Lung microvascular endothelial cell (primary cell): ENCODE measurements at places on chromosomes 7 and 10. TPM values are rescaled to one million over a fixed set of nuclear protein-coding genes. Genes with fewer than 3 reads are reported as not detected.

Gene PRLHR
- not detected in 2 replicates for total RNA-seq

GRCh38 chr7:158475679-158476052 lies 112.0 kb downstream of the PTPRN2 start:
- DNase-seq = no peak

Gene LBX1
- not detected in 2 replicates for total RNA-seq

GRCh38 chr10:132777441-132777840 lies 8.5 kb downstream of the NKX6-2 start:
- no peak for DNase-seq

Gene SPDYE5
- not detected in 2 replicates for total RNA-seq

GRCh38 chr7:142422621-142423020 lies 164.8 kb upstream of the PRSS58 start:
- no peak for DNase-seq

Gene ZNF425
- 1.5 and 1.8 TPM in 2 replicates for total RNA-seq

DNA sequence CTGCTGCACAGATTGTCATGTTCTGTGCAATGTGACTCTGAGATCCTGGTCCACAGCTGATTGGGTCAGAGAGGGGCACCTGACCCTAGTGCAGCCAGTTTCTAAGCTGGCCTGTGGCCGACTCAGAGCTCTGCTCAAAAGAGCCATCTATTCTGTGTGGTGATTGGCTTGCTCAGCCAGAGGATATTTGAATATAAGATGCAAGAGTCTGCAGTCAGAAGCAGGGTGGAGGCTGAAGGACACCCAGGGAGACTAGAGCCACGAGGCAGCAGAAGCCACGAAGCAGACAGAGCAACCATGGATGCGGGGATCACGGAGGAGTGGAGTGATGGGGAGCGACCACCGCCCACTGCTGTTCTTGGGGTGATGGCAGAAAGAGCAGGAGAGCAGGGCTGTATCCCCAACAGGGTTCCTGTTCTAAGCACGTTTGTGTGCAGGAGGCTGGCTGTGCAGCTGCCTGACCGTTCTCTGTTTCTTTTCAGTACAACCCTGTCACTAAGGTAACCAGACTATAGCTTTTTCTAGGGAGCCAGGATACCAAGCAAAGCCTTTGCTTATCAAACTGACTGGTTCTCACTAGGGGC lies 19.5 kb upstream of the RHEB start:
- DNase-seq = no peak

Gene TMEM176A
- not detected in 2 replicates for total RNA-seq

Gene TIAL1
- total RNA-seq = 10.5 and 18.1 TPM in 2 replicates

Gene POLR2J2
- 0.65 and 2.4 TPM in 2 replicates for total RNA-seq

GRCh38 chr7:11281953-11282352 lies 308.3 kb downstream of the PHF14 start:
- no peak for DNase-seq

- no peak for DNase-seq
Observed at GRCh38 chr10:30833628-30833970, 198.1 kb downstream of the ZNF438 start.

DNA sequence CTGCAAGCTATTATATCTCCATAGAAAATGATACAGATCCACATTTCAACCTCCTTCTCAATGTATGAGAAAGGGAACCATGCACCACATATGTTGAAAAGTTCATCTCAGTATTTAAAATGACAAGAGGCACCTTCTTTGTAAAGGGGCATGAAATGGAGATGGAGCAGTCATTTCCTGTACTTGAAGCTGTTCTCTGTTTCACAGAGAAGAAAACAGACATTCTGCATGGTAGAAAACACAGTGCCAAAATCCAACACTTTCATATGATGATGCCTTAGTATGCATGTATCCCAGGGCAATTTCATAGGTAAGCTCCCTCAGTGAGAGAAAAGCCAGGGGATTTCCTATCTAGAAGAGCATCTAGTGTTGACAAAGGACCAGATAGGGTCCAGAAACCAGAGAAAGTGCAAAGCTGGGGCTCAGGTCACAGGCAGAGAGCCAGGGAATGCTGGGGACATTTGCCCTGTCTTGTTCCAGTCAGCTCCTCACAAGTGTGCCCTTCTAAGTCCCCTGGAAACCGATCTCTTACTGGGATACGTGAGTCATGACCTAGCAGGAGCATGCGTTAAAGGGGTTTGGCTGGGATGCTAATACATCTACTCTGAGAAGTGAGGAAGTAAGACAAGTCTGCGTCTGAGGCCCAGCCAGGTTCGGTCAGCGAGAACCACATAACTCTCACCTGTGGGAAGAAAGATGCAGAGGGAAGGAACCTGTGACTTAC lies 118.7 kb downstream of the ICA1 start:
- DNase-seq = no peak

Gene HTRA1
- 42.7 and 125 TPM in 2 replicates for total RNA-seq

Gene CEP41
- total RNA-seq = 1.6 and 3.1 TPM in 2 replicates

- DNase-seq = no peak
Observed at GRCh38 chr7:117616694-117617093, 136.9 kb downstream of the CFTR start.

- DNase-seq = no peak
Observed at GRCh38 chr10:14532473-14533251, 201.9 kb upstream of the FRMD4A start.

DNA sequence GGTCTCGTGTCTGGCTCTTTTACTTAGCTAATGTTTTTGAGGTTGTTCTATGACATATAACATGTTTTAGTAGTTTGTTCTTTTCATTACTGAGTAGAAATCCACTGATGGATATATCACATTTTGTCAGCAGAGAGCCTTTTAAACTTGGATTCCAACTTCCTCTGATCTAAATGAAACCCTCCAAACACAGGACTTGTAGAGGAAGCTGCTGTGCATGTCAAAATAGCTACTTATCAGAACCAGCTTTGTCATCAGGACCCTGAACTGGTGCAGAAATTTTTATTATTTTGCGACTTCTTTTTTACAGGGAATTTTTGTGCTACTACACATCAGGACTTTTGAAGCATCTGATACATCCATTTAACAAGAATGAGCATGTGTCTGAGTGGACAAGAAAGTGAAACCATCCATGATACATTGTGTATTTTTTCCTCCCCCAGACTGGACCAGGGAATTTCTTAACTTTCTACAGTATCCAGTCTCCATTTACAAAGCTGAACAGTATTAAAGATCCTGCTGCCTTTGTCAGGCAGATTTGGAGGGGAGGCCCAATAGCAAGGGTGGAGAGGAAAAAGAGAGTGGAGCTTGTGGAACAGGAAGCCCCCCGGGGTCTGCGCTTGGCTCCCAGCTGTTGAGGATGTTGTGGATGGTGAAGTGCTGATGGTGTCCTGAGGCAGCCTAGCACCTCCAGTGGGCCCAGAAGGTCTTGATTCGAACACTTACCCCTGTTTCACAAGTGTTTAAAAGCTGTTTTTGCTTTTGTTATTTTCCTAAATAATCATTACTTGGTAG lies 29.3 kb upstream of the MTPAP start:
- no peak for DNase-seq

GRCh38 chr10:23914641-23915040 lies 294.3 kb upstream of the KIAA1217 start:
- peak; percentile 14 for DNase-seq

Gene HSPA12A
- 0.44 and 0.79 TPM in 2 replicates for total RNA-seq

DNA sequence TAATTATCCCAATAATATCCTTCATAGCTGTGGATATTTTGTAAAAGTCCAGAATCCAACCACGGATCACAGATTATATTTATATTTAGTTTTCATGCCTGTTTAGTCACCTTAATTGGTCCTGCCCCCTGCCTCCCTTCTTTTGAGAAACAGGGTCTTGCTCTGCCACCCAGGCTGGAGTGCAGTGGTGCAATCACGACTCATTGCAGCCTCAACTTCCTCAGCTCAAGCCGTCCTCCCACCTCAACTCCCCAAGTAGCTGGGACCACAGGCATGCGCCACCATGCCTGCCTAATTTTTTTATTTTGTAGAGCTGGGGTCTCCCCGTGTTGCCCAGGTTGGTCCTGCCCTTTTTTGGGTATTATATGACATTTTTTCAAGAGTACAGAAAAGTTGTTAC lies 129.4 kb downstream of the KAT6B start:
- no peak for DNase-seq

DNA sequence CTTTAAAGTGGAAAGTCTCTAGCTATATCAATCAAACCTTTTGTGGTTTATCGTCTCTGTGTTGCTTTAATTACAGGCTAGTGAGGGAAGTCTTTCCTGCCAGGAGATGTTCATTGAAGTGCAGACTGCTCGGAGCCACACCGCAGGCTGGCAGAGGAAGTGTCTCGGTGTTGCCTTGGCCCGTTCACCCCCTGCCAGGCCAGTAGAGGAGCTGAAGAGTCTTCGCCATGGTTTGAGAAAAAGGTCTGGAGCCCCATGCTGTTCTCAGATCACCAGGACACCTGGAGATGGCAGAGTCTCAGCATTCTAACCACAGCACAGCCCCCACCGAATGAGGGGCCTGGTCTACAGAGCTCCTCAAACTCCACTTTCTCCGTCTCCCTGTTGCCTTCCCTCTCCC lies 275.9 kb upstream of the PLPP4 start:
- no peak for DNase-seq

GRCh38 chr10:132110111-132110521 lies 44.4 kb downstream of the JAKMIP3 start:
- no peak for DNase-seq

Gene INPP5A
- total RNA-seq = 18.1 and 24.4 TPM in 2 replicates

Gene ACBD7
- 0.60 and 1.5 TPM in 2 replicates for total RNA-seq

DNA sequence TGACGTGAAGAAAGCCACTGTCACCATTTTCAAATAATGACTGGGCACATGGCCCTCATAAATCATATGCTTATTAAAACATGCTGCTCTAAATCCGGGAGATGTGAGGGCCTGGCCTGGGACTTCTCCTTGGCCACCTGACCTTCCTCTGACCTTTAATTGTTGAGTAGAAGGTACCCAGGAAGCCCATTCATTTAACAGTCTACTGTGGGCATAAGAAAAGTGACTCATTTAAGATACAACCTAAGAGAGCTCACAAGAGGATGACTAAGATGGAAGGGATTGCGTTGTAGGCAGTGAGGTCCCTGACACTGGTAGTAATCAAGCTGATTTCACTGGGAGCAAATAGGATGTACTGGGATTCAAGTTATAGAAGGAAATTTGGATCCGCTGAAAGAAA lies 203.4 kb upstream of the GPR26 start:
- DNase-seq = no peak

GRCh38 chr10:80598084-80598798 lies 60.5 kb downstream of the SH2D4B start:
- DNase-seq = no peak

DNA sequence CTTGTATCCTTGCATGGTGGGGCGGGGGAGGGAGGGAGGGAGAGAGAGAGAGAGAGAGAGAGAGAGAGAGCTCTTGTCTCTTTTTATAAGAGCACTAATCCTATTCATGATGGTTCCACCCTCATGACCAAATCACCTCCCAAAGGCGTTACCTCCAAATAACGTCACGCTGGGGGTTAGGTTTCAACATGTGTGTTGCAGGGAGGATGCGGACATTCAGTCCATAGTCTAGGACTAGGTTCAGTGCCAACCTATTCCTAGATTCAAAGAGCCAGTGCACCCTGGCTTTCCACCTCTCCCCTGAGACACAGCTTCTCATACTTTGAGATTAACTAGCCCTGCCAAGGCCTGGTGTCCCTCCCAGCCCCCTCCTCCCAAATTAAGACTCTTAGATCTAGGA lies 123.0 kb downstream of the GRK5 start:
- DNase-seq = no peak

Gene HOGA1
- total RNA-seq = under 0.01 and 0.87 TPM in 2 replicates

DNA sequence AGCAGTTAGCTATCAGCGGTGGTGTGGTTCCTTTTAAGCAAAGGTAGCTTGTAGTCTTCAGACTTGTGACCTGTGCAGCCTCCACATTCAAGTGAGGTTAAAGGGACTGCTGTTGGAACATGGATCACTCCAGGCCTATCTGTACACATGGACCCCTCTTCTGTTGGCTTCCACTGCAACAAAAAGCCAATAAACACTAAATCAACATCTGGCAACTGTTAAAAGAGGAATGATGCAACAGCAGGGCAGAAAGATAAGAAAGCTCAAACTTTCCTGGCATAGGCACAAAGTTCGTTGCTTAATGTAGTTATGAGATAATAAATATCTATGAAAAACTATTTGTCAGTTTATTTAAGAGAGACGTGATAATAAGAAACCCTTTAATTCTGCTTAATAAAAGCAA lies 4.0 kb upstream of the MINPP1 start:
- DNase-seq = no peak

GRCh38 chr10:13458687-13459012 lies 70.2 kb downstream of the BEND7 start:
- DNase-seq = no peak

Gene EBLN1
- total RNA-seq = not detected in 2 replicates

DNA sequence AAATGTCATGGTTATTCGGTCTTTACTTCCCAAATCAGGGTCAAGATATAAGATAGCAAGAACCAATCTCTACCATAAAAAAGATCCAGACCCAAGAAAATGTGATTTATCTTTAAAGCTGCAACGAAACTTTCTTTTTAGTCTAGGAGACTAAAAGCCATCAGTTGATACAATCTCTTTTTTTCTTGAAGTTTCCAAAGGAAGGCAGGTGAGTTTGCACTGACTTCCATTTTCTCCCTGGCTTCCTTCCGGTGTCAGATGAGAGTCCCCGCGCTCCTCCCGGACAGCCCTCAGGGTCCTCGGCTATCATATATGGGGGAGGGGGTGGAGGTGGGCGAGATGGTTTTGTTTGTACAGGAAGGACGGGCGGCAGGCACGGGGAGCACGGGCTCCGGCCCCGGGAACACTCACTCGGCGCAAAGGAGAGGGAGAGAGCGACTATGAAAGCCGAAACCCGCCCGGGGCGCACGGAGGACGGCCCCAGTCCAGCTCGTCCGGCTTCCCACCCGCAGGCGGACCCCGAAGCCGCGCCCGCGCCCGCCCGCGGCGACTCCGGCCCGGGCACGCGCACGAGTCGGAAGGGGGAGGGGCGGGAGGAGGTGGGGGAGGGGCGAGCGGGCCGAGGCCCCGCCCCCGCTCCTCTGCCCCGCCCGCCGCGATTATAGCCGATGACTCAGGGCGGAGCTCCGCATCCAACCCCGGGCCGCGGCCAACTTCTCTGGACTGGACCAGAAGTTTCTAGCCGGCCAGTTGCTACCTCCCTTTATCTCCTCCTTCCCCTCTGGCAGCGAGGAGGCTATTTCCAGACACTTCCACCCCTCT lies at the start of gene BAG3:
Gene BAG3 (plus strand): TSS at position 689 of the 822 bp plus-strand sequence. CDS start 296 bp downstream, outside the sequence.
- peak; percentile 93 for DNase-seq

- no peak for DNase-seq
Observed at GRCh38 chr7:153370092-153370491, 610.5 kb downstream of the ACTR3B start.

Gene IFIT3
- total RNA-seq = 5.7 and 8.1 TPM in 2 replicates

DNA sequence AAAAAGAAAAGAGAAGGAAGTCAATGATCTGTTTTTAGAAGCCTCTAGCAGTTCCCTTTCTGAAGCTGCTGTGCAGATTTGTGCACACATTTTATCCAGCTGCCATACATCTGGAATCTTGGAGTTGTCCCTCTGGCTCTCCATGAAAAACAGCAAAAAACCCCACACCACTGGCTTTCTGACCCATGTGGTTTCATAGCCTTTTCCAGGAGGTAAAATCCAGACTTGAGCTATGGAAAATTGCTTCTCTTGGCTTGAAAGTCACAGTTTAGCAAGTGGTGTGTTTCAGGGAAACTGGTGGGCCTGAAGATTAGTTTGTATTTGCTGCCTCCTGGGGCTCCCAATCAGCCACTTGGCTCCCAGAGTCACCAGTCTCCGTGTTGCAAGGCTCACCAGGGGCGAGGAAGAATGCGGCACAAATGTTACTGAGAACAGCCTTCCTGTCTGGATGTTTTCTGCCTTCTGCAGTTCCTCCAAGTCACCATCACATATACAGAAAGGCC lies 50.1 kb upstream of the ADRB1 start:
- no peak for DNase-seq

Gene CYP2C8
- under 0.01 TPM in 1 of 2 replicates, not detected in the other for total RNA-seq

Gene LEP
- not detected in 2 replicates for total RNA-seq

Gene AASS
- 15.9 and 23.4 TPM in 2 replicates for total RNA-seq

- no peak for DNase-seq
Observed at GRCh38 chr7:138773817-138774216, 24.0 kb upstream of the TMEM213 start.
